ENCODE measurements at places on chromosomes 16 and 17.

DNA sequence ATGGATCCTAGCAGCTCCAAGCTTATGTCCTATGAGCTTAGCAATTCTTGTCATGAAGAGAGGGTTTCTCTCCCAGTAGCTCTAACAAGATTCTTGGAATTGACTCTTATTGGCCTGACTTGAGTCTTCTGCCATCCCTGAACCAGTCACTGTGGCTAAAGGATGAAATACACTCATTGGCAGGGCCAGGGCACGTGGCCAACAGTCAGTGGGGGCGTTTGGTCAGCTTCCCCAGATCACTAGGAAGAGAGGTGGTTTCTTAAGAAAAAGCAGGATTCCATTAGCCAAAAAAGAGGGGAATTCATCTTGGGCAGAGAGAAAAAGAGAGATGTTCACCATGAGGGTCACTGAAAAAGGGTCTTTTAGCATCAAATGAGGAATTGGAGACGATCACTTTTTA, 363.2 kb downstream of the SNX29 start:
- no peak for DNase-seq

GRCh38 chr17:47762728-47763127, 29.7 kb downstream of the TBX21 start:
- no peak for DNase-seq

GRCh38 chr16:55325080-55325447, 1.1 kb downstream of the IRX6 start:
- DNase-seq = no peak

- no peak for DNase-seq
These were observed 92.3 kb downstream of the C16orf78 start for GRCh38 chr16:49465661-49466528.

- DNase-seq = no peak
These were observed 231.3 kb downstream of the HAPSTR1 start for GRCh38 chr16:9322769-9323168.

- no peak for DNase-seq
These were observed 118.2 kb downstream of the SNX29 start for GRCh38 chr16:12094537-12095265.

DNA sequence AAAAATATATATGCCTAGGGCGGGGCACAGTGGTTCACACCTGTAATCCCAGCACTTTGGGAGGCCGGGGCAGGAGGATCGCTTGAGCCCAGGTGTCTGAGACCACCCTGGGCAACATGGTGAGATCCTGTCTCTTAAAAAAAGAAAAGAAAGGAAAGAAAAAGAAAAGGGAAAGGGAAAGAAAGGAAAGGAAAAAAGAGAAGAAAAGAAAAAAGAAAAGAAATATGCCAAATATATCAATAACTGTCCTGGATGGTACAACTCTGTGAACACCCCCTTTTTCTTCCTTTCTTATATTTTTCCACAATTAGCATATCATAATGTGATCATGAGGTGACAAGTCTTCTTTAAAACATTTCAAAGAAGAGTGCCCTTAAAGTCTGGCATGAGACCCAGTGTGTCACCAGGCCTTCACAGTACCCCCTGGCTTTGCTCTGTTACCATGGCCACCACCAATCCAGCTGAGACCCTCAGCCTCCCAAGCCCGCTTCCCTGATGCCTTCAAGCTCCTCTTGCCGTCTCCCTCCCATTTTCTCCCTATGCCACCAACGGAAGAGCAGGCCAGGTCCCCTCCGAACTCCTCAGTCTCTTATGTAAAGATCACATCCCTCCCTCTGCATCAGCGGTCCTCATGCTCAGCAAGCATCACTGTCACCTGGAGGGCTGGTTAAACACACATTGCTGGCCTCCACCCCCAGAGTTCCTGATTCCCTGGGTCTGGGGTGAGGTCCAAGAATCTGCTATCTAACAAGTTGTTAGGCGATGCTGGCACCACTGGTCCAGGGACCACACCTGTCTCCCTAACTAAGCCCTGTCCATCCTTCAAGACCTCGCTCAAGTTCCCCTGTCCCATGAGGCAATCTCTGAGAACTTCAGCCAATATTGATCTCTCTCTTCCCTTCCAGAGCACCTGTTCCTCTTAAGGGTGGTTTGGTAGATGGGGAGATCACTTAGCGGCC, 44.5 kb downstream of the CUEDC1 start:
- no peak for DNase-seq

- DNase-seq = no peak
These were observed 137.5 kb downstream of the ANKFN1 start for GRCh38 chr17:56290802-56291118.

- no peak for DNase-seq
These were observed 233.1 kb upstream of the GSE1 start for GRCh38 chr16:85380002-85380395.

DNA sequence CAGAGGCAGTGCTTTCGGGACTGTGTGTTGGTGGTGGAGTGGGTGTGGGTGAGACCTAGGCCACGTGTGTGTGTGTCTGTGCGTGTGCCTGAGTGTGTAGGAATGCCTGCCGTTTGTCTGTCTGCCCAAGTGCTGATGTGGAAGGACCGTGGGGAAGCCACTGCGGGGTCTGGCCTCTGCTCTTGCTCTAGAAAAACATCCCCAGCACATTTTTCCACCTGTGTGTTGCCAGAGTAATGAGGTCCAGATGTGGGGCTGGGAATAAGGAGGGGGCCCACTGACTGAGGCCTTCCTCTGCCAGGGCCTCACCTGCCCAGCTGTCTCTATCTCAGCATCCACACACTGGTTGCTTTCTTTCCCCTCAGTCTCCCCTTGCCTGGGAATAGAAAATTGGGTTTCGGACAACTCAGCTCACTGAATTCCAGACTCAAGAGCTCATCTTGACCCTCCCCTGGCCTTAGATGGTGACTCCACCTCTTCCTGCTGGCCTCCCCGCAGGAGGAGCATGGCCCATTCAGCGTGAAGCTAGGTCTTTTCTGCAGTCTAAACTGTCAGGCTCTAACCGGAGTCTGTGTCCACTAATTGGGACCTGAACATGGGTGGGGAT, 7.6 kb downstream of the SGCA start:
- DNase-seq = no peak

- DNase-seq = no peak
These were observed at the start of gene PITPNM3 for GRCh38 chr17:6556121-6557039. Gene PITPNM3 (minus strand): TSS chr17:6556555. CDS start chr17:6556406, 149 bp downstream.

- peak; percentile 40 for DNase-seq
These were observed 201.5 kb downstream of the IRF8 start for GRCh38 chr16:86100205-86101136.

DNA sequence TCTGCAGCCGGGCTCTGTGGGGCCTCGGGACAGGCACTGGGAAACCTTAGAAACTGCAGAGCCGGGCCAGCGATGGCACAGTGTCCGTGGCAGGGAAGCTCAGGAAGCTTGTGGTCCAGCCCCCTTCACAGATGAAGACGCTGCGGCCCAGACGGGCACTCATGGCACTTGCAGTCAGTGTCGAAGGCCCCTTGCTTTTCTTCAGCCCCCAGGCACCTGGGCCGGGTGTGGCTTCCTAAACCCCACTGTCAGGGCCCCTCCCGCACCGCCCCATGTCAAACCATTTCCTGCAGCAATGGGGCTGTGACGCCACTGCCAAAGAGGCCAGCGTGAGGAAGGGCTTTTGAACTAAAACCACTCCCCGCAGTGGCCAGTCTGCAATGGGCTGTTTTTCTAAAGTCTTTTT, 164.0 kb downstream of the LAT start:
- DNase-seq = peak; percentile 79

GRCh38 chr17:54967621-54968261, 713 bp downstream of the COX11 start:
- DNase-seq = no peak

- DNase-seq = no peak
These were observed 91.3 kb upstream of the SEC14L1 start for GRCh38 chr17:77049440-77049839.

- no peak for DNase-seq
These were observed 30.5 kb upstream of the GNG13 start for GRCh38 chr16:830871-831570.

DNA sequence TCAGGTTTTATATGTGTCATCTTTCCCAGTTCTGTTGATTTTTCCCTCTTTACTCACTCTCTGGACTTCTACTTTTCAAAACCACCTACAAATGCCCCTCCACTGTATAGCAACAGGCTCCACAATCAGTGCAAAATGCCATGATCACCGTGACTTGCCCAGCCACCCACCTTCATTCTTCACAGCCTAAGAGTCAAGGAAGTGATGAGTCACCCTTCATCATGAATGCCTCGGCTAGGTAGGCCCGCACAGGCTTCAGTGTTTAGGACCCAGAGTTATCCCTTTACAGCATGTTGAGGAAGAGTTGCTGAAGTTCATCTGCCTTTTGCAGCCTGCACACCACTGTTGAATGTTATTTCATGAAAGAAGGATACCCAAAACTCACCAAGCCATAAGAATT, 158.6 kb downstream of the PMP22 start:
- DNase-seq = no peak

DNA sequence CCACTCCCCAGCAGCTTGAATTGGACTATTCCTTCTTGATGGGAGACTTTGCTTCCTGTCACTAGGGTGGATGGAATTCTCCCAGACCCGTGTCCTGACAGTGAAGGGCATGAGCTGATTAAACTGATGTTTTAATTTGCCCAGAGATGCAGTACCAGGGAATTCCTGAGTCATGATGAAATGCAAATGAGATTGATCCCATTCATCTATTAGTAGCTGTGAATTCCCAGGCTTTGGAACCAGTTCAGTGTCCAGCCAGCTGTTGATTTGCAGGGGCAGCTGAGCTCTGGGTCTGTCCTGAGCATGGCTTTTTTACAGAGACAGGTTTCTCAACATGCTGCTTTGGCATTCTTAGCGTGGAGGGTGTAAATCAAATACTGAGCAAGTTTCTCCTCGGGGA, 157.9 kb downstream of the PITPNC1 start:
- DNase-seq = no peak

GRCh38 chr17:50952889-50953288, 86.7 kb upstream of the TOB1 start:
- DNase-seq = no peak

GRCh38 chr17:49913226-49914095, 55.5 kb upstream of the DLX4 start:
- DNase-seq = no peak

- DNase-seq = peak; percentile 0
These were observed 217.8 kb upstream of the GSE1 start for GRCh38 chr16:85395207-85395912.

DNA sequence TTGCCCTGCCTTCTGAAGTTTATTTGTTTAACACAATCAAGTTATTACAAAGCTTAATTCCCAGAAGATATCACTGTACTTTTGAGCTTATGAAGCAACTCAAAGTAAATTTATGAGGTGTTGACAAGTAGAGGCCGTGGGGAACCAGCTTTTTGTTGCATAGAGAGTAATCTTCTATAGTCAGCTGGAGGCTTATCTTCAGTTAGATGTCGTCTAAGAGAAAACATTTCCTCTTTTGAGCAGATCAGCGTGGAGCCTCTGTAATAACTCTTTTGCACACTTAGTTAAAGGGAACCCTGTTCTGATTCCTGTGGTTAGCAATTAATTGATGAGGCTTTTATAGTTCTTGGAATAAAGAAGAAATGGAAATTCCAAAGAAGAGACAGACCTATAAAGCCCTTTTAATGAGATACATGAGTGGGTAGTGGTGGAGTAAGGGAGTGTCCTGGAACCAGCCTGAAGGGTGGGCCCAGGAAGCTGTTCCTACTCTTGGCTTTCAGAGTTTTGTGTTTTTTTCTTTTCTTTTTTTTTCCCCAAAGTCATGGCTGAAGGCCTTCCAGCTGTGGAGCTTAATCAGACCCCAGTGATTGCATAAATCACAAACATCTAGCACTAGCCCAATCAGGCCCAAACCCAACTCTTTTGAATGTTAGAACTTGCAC, 28.9 kb upstream of the MAP3K14 start:
- DNase-seq = no peak

GRCh38 chr16:28549301-28549899, 4.3 kb upstream of the SGF29 start:
- no peak for DNase-seq

DNA sequence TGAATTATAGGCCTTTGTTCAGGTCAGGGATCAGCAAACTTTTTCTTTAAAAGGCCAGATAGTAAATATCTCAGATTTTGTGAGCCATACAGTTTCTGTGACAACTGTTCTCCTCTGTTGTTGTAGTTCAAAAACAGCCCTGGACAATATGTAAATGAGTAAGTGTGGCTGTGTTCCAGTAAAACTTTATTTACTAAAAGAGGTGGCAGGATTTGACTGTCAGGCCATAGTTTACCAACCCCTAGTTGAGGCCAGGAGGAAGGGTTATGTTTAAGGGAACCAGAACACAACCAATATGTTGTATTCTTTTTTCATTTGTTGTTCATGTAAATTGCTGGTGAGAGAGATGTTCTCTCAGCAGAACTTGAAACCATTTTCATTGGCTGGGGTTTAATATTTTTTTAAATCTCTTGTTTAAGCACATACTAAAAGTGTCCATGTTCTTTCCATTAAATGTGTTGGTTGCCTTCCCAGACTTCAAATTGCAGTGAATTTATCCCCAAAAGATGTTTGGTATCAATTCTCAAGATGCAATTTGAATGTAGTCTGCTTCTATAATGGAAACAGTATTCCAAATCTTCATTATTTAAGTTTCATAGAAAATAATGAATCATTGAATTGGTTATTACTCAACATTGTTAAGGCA, 260.3 kb downstream of the FTO start:
- DNase-seq = no peak

- DNase-seq = no peak
These were observed 39.4 kb downstream of the HS3ST3A1 start for GRCh38 chr17:13562271-13562800.

DNA sequence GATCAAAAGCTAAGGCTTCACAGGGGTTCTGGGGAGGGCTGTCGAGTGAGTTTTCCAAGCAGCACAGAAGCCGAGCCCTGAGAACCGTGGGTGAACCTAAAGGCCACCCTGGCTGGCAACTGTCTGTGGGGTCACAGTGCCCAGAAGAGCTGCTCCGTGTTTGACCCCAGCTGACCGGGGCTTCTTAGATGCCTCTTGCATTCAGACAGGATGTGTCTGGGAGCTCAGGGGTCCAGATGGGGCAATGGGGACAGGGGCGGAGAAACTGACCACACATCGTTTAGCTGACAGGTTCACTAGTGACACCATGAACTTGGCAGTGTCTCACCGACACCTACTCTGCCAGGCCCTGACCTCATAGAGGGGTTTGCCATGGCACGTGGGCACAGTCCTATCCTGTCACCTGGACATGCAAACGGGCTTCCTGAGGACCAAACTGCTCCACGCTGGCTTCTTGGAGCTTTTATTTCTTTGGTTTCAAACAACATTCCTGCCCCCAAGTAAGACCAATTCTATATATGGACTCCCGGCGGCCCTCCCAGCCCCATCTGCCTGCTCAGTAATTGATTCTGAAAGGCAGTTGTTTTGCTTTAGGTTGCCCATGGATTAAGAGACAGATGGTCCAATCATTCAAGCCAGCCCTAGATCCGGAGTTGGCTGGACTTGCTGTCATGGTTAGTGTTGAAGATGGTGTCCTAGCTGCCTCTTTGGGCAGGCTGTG, 22.2 kb downstream of the WSCD1 start:
- peak; percentile 47 for DNase-seq

Measured in naive thymus-derived CD8-positive, alpha-beta T cell (primary cell).